Transverse colon (tissue), 4 donors: ENCODE measurements at places on chromosomes 11 and 22. TPM values are rescaled to one million over a fixed set of nuclear protein-coding genes. Genes with fewer than 3 reads are reported as not detected.

MOGAT2 gene
- 251 TPM for total RNA-seq

LRP4 gene
- total RNA-seq, result 12.4 TPM

RELT gene
- 2.0 TPM for total RNA-seq

SCN3B gene
- total RNA-seq, result 1.1 TPM

HSCB gene
- 21.3 TPM for total RNA-seq

OR51S1 gene
- not detected for total RNA-seq

GANAB gene
- total RNA-seq, result 60.2 TPM

MS4A7 gene
- 43.5 TPM for total RNA-seq

LRRC75B gene
- 17.9 TPM for total RNA-seq

GNAZ gene
- total RNA-seq, result 14.7 TPM

DDIAS gene
- total RNA-seq, result not detected

POU2AF3 gene
- total RNA-seq, result 6.0 TPM

HPX gene
- total RNA-seq, result 1.8 TPM

GAB4 gene
- total RNA-seq, result not detected

PLAAT5 gene
- 0.79 TPM for total RNA-seq

AIFM3 gene
- 112 TPM for total RNA-seq

BIRC3 gene
- 54.6 TPM for total RNA-seq

RIMBP3B gene
- not detected for total RNA-seq

LRRC74B gene
- total RNA-seq, result not detected
